Endothelial cell of coronary artery (primary cell): ENCODE measurements at places on chromosomes 12 and 14. TPM values are rescaled to one million over a fixed set of nuclear protein-coding genes. Genes with fewer than 3 reads are reported as not detected.

ABCC9 gene
- under 0.01 and 0.19 TPM in 2 replicates for total RNA-seq

PTPRQ gene
- total RNA-seq: 0.28 TPM in 1 of 2 replicates, not detected in the other

CNIH1 gene
- total RNA-seq: 61.0 and 82.7 TPM in 2 replicates

RHOF gene
- total RNA-seq: 6.0 and 6.6 TPM in 2 replicates

SLC16A7 gene
- 5.5 and 9.4 TPM in 2 replicates for total RNA-seq

ACOT6 gene
- 0.09 TPM in 1 of 2 replicates, not detected in the other for total RNA-seq

HPD gene
- not detected in 2 replicates for total RNA-seq

GPR68 gene
- 0.72 and 1.3 TPM in 2 replicates for total RNA-seq

NPFF gene
- total RNA-seq: not detected in 2 replicates
